D721Med (cell line): ENCODE measurements at places on chromosomes 5 and 9.

- peak; percentile 38 for DNase-seq
Measured at GRCh38 chr9:117487555-117488175, 72.8 kb upstream of the ASTN2 start.

GRCh38 chr9:112112519-112112918, 62.6 kb downstream of the SUSD1 start:
- DNase-seq: no peak

DNA sequence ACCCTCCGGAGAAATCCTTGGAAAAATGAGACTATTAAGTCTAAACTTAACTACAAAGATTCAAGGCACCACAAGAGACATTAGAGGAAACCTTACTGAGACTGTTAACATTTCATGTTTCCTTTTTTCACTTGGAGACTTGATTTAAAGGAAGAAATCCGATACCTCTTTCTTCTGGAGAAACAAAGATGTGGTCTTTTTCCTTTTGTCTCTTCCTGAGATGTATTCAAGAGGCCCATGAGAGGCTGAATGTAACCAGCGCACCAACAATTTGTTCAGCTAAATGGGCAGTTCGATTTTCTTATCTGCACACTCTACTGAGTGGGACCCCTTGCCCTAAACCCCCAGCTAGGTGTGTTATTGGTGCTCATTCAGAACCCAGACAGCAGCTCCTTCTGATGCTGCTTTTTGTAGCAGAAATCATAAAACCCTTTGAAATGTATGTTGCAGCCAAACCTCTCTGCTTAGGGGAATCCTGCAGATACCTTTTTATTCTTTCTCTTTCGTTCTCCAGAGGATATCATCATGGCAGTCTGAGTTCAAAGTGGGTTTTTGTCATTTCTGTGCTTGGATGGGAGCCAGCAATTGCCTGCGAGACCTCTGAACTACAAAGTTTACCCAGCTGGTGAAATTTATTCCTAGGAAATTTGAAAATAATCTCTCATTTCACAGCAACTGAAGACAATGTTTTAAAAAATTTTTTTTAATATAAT, 41.9 kb upstream of the ACTBL2 start:
- no peak for DNase-seq

- DNase-seq: no peak
Measured at GRCh38 chr5:74319076-74319475, 321.5 kb downstream of the ENC1 start.
